Hematopoietic multipotent progenitor cell treated with erythropoietin and hydrocortisone succinate and interleukin-3 and kit ligand, for 15 days (in vitro differentiated cells): ENCODE measurements at places on chromosomes 2 and 18.

DNA sequence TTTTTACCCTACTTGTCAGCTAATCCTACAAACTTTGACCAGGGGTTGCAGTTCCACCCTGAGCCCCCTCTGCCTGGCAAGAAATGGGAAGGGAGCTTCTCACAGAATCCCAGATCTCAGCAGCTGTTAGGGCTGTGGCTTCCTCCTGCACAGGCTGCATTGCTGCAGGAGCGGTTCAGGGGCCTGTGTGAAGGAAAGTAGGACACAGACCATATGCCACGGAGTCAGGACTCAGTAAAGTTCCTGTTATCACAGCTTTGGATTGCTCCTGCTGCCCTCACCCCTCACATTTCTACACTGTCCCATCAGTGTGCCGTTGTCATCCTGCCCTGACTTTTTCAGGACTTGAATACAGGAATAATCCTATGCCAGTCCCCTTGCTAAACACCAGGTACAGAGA lies 62.8 kb upstream of the SP3 start:
- DNase-seq = no peak

GRCh38 chr2:69693775-69694450 lies 48.0 kb upstream of the ANXA4 start:
- no peak for DNase-seq

GRCh38 chr2:108630567-108631405 lies 88.5 kb upstream of the RANBP2 start:
- no peak for DNase-seq

DNA sequence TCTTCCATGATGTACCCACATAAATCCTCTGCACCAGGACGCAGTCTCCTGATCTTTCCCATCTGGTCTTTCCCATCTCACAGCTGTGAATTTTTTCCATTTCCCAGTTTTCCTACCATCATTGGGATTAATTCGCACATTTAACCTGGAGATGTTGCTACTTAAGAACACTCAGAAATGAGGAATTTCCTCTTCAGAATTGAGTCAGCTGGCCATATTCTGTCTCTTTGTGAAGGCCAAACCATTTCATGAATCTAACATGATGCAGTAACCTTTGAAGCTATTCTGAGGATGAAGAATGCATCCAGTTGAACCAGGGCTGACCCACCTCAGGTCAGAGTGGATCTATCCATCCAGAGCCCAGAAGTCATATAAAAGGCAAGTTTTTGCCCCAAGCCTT lies 326.8 kb downstream of the SETBP1 start:
- no peak for DNase-seq

- DNase-seq = no peak
Measured at GRCh38 chr2:113875135-113875534, 14.8 kb upstream of the ACTR3 start.

- no peak for DNase-seq
Measured at GRCh38 chr2:42962508-42962953, 170.1 kb upstream of the HAAO start.

- no peak for DNase-seq
Measured at GRCh38 chr18:5546660-5547059, 2.9 kb upstream of the EPB41L3 start.

DNA sequence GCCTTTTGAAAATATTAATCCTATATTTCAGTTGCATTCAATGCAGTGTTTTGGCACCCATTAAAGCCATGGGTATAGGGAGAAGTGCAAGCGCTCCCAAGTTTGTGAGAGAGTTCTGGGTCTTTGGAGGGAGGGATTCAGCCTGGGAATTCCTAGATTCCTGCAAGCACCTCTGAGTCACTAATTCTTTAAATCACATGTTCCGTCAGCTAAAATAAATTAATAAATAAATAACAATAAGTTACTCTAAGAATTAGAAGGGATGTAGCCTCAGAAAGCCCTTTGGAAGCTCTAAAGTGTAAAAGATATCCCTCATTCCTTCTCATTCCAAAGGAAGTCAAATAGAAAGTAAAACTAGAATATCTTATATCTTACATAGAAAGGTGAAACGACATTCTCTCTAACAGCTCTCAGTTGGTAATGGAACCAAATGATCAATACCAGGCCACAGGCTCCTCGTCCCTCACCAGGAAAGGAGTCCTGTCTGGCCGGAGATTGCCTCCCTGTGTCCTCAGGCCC lies 222.4 kb upstream of the RBBP8 start:
- DNase-seq = no peak

- DNase-seq = no peak
Measured at GRCh38 chr2:54550547-54550946, 94.4 kb downstream of the SPTBN1 start.

DNA sequence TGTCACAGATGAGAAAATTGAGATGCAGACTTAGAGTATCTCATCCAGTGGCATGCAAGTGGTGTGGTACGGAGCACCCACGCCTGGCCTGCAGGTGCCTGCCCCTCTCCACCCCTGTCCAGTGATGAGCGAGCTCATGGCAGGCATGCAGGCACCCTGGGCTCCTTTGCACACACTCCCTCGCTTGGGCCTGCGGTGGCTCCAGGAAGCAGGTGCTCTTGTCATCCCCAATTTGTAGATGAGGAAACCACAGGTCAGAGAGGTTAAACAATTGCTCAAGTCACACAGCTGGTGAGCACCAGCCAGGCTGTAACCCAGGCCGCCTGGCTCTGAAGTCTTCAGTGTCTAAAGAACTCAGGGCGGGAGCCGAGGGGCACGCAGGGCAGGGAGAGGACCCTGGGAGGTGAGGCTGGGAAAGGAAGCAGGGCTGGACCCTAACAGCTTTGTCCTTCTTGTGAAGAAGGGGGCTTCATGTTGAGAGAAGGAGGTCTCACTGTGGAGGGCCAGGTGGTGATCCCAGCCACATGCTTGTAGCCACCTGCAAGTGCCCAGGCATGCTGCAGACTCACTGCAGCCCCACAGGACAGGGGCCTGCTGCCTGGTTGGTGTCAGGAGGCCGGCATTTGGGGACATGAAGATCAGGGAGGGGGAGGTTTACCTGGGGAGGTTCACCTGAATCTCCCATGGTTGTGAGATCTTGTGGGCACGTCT lies 166.2 kb downstream of the SH3RF3 start:
- DNase-seq = no peak
